HFFc6 (cell line): ENCODE measurements at places on chromosomes 7 and 10.
A peak's percentile ranks its signal among the peaks of the same experiment; 100 is the strongest.

GRCh38 chr7:5678295-5679047 lies 103.0 kb downstream of the RNF216 start:
- DNase-seq = no peak

DNA sequence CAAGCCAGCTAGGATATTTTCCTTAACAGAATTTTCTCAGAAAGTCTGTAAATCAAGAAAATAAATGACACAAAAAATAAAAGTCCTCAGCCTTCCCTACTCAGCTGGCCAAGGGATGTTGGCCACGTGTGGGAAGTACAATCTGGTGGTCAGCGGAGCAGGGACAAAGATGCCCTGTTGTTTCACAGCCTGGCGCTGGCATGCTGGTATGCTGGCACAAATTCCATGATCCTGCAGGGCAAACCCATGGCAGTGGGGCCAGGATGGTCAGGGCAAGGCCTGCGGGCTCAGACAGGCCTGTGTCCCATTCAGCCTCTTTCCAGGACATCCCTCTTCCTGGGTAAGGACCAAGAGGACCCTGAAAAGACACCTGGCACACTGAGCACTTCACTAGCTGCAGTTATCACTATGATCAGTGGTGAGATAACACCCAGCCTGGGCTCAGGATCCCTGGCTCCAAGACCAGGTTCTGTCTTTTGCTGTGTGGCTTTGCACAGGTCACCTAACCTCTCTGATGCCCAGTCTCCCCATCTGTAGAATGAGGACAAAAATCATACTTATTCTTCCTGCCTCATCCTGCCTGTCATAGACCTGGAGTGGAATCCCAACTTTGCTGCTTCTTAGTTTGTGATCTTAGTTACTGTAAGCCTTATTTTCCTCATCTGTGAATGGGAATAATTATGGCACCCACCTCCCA lies 10.8 kb upstream of the HSPA12A start:
- no peak for DNase-seq

GRCh38 chr7:7527047-7527446 lies 8.6 kb downstream of the COL28A1 start:
- no peak for DNase-seq

DNA sequence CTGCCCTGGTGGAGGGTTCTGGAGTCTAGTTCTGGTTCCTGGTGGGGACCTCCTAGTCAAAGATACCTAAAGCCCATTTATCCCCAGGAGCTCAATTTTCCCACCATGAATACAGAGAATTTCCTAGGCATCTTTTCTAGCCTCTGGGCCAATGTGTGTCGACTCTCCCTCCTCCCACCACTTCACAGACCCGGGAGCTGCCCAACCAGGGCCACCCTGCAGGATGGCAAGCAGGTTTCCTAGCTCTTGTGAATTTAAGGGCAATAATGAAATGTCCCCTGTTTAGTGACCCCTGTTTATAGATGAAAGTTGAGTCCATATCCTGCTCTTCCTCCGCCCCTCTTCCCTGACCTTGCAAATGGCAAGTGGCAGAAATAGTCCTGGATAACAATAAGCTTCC lies 9.4 kb downstream of the DLX5 start:
- no peak for DNase-seq

DNA sequence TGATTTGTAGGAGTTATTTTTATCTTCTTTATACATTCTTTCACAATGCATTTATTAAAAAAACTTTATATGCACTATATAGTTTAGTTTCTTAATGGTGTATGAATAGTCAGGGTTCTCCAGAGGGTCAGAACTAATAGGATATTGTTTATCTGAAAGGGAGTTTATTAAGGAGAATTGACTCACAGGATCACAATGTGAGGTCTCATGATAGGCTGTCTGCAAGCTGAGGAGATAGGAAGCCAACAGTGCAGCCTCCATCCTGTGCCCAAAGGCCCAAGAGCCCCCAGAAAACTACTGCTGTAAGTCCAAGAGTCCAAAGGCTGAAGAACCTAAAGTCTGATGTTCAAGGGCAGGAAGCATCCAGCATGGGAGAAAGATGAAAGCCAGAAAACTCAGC lies 192.8 kb upstream of the AHR start:
- no peak for DNase-seq

GRCh38 chr10:89171996-89172395 lies 35.1 kb downstream of the CH25H start:
- DNase-seq = peak; percentile 57

GRCh38 chr10:44394696-44395381 lies 9.9 kb upstream of the CXCL12 start:
- DNase-seq = no peak

GRCh38 chr7:159158888-159159405 lies 14.3 kb upstream of the VIPR2 start:
- no peak for DNase-seq
